ENCODE measurements at places on chromosomes 11 and 22.

- no peak for DNase-seq
Observed at GRCh38 chr11:87820011-87820410, 355.2 kb downstream of the RAB38 start.

DNA sequence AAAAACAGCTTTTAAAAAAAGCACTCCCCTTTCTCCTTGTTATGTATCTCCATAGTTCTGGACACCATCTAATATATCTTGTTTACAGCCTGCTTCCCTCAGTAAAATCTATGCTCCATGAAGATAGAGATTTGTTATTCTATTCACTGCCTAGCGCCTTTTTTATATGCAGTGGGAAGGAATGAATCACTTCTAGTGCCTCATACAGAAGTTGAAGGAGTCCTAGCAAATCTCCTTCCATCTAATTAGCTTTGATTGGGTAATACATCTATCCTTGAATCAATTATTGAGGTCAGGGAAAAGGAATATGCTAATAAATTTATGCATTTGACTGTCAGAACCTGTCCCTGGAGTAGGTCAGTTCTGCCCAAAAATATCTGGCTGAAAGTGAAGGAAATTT lies 25.8 kb downstream of the SPA17 start:
- DNase-seq, result no peak

GRCh38 chr11:85699957-85700741 lies 14.2 kb upstream of the CCDC89 start:
- no peak for DNase-seq

DNA sequence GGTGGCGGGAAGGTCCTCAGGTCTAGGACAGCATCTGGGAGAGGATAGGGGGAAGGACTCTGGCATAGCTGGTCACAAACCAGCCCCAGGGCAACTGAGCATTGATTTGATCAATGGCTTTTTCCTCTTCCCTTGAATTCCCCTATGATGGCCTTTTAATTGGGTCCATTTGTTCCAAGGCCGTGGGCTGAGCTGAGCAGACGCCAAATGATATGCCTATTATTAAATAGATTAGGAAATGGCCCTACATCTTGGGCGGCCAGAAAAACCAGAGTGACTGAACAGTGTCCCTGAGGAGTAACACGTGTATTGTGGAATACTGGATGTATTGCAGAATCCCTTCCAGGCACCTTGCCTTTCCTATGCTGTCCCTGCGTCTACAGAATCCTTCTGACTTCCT lies 26.7 kb upstream of the P2RY6 start:
- DNase-seq, result no peak

DNA sequence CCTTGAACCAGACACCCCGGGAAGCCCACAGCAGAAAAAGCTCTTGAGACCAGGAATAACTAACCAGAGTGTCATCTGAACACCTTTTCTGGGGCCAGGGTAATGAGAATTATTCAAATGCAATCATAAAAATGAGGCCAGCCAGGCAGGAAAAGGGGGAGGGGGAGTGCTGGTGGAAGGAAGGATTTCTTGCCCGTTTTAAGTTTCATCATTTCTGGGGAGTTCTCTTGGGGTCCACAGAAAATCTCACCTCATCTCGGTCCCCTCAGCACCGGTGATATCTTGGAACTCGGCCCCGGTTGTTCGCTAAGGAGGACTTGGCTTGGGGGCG lies 495 bp upstream of the PKNOX2 start:
- DNase-seq, result no peak

DNA sequence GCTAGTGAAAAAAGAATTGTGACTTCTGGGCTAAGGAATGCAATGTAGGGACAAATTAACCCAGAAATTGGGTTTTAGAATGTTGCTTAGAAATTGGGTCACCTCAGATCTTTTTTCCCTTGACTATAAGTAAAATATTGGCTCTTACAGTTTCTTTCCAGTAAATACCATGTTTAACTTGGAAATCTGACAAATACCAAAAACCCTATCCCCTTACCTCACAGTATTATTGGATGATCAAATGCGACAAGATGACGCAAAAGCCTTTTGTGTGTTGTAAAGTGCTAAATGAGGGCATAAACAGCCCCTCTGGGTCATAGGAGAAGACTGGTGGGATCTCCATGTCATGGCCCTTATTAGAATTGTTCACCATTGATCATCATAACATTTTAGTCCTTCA lies 6.1 kb upstream of the UPB1 start:
- DNase-seq, result no peak

GRCh38 chr11:59152312-59152951 lies 9.8 kb downstream of the FAM111A start:
- no peak for DNase-seq

GRCh38 chr11:10298342-10298741 lies 4.3 kb upstream of the SBF2 start:
- peak; percentile 29 for DNase-seq

DNA sequence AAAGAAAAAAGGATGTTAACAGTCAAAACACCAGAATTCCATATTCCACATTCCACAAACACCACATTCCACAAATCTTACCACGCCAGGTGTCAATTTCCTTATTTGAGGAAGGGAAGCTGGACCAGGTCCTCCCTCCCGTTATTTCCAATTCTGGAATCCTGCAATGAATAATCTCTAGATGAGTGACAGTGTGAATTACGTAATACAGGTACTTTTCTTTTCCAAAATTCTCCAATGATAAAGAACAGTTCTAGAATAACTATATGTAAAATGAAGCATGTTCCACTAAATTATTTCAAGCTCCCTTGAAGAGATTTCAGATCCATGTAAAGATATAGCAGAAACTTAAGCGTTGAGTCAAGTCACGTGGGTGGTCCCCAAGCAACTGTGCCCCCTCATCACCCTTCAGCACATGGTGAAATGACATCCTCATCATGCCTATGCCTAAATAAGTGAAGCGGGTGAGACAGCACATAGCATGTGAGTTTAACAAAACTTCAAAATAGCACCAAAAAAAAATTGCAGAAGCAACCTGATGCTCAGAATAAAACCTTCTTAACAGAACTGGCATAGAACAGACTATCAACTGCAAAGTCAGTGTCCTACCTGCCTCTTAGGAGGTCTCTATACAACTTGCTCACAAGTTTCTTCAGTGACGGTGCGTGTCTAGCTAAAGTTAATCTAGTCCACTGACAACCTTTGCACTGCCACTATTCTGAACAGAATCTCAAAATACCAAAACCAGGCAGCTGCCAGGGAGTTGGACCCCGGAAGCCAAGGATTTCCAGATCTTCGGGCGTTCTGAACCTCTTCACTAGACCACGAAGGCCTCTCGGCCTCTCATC lies 876 bp downstream of the NFRKB start:
- DNase-seq, result no peak

DNA sequence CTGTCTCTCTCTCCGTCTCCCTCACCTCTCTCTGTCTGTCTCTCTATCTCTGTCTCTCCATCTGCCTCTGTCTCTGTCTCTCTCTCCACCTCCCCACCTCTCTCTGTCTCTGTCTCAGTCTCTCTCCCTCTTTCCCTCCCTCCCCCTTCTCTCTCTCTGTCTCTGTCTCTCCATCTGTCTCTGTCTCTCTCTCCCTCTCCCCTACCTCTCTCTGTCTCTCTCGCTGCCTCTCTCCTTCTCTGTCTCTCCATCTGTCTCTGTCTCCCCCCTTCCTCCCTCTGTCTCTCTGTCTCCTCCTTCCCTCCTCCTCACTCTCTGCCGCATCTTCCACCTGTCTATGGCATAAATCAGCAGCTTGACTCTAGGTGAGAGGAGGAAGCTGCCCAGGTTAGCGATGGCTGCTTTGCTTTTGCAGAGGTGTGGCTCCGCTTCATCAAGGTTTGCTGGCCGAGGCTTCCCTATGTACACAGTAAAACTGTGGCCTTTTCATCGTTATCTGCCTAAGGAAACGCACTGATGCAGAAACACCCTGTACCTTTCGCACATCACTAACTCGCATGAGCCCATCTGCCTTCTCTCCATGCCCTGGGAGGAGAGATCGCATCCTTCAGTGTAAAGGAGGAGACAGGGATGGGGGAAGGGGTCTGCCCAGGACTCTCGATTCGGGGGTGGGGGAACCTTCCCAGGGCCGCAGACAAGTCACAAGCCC lies 44.5 kb downstream of the ANO1 start:
- no peak for DNase-seq

- DNase-seq, result no peak
Observed at GRCh38 chr11:2975594-2975993, 16.5 kb downstream of the NAP1L4 start.

DNA sequence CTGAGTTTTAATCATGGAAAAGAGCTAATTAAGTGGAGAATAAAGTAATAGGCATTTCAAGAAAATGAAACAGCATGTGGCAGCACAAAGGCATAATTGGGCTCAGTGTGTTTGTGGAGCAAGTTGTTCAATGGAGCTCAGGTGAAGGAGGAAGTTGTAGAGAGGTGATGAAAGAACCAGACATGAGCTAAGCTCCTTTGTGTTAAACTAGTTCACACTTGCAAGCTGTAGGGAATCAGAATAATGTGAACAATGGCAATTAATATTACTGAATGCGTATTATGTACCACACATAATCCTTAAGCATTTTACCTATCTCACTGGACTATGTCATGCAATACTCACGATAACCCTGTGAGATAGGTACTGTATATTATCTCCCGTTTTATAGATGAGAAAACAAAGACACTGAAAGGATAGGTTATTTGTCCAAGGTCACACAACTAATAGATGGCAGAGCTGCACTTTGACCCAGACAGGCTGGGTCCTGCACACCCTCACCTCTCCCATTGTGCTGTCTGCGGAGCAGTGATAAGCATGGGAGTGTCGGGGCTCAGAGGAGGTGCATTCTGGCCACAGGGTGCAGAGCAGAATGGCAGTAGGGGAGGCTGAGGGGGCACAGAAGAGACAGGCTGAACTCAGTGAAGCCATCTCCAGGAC lies 8.9 kb downstream of the OLFML1 start:
- peak; percentile 31 for DNase-seq

DNA sequence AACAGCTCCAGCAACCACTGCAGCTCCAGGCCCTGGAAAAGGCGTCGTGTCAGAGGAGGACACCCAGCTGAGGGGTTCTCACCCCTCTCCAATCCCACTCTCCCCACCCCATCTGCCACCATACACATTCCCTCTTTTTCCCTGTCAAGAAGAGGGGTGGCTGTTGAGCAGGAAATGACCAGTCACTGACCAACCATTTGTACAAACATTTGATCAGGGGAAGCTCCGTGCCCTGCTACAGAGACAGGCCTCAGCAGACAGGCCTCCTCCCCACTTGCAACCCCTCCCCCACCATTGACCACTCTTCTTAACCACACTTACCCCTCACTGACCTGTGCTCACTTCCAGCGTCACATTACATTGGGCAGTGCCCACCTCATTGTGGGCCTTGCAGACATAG lies 2.3 kb upstream of the VSIG2 start:
- DNase-seq, result no peak

- DNase-seq, result no peak
Observed at GRCh38 chr11:9977554-9977953, 313.7 kb downstream of the SWAP70 start.

DNA sequence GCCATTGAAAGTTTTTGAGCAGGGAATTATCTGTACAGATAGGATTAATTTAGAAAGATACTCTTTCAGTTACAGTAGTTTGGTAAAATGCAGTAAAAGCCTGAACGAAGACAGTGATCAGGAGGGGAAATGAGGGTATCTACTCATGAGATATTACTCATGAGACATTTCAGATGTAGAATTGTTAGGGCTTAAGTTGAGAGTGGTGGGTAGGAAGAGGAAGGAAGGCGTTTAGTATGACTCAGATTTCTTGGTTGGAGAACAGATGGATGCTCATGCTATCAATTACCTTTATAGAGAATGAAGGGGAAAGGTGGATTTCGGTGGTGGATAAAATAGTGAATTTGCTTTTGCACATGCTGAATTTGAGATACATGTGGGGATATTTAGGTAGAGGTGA lies 15.8 kb downstream of the CCDC81 start:
- no peak for DNase-seq

DNA sequence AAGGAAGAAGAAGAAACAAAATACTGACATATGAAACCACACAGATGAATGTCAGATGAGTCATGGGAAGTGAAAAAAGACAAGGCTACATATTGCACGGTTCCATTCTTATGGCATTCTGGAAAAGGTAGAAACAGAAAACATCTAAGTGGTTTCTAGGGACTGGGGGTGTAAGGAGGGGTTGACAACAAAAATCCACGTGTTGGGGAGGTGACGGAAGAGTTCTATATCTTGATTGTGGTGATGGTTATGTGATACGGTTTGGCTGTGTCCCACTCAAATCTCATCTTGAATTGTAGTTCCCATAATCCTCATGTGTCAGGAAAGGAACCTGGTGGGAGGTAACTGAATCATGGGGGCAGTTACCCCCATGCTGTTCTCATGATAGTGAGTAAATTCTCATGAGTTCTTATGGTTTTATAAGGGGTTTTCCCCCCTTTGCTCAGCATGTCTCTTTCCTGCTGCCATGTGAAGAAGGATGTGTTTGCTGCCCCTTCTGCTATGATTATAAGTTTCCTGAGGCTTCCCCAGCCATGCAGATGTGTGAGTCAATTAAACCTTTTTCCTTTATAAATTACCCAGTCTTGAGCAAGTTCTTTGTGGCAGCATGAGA lies 6.4 kb upstream of the ARFGAP3 start:
- DNase-seq, result no peak

- no peak for DNase-seq
Observed at GRCh38 chr11:61713906-61714305, 33.7 kb downstream of the DAGLA start.

GRCh38 chr22:26109686-26110315 lies 59.5 kb upstream of the SEZ6L start:
- DNase-seq, result no peak

DNA sequence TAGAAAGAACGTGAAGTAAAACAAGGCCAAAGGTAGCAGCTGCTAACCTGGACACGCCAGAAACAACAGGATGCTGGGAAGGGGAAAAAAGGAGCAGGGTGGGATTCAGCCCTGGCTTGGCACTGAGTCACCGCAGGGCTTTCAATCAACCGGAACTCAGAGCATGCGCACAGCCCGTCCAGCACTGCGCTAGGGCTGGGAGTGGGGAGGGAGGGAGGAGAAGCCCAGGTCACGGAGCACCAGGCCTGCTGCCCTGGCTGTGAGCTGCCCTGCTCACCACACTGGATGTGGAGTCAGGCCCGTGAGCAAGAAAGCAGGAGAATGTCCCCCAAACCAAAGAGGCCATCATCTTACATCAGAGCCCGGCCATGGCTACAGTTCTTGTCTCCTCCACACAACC lies 51.5 kb downstream of the APOL1 start:
- no peak for DNase-seq

GRCh38 chr22:37045958-37046357 lies 5.6 kb upstream of the KCTD17 start:
- DNase-seq, result peak; percentile 70
